ENCODE measurements at places on chromosomes 2 and 18. TPM values are rescaled to one million over a fixed set of nuclear protein-coding genes. Genes with fewer than 3 reads are reported as not detected.

The LYG2 gene
- not detected for total RNA-seq

The CFAP53 gene
- total RNA-seq = 0.22 TPM

The CCDC121 gene
- 3.4 TPM for total RNA-seq

The ELOA2 gene
- not detected for total RNA-seq

The IL37 gene
- total RNA-seq = not detected

The LIMS3 gene
- not detected for total RNA-seq

The OTX1 gene
- 4.6 TPM for total RNA-seq

The GKN2 gene
- 2.4 TPM for total RNA-seq

The MOGAT1 gene
- total RNA-seq = not detected

The NOSTRIN gene
- total RNA-seq = 1.2 TPM

The DOK6 gene
- total RNA-seq = not detected

The CELF4 gene
- total RNA-seq = not detected

The NDC80 gene
- total RNA-seq = 10.9 TPM

The IL1B gene
- total RNA-seq = 0.07 TPM

The CRYGD gene
- total RNA-seq = not detected

The SCN7A gene
- total RNA-seq = not detected

The RAPH1 gene
- 8.1 TPM for total RNA-seq

The ZNF396 gene
- total RNA-seq = 0.89 TPM

The HES6 gene
- total RNA-seq = 14.2 TPM

The UGT1A4 gene
- not detected for total RNA-seq

The KCNE4 gene
- 0.46 TPM for total RNA-seq

The MOCOS gene
- total RNA-seq = 2.9 TPM

The BMP10 gene
- not detected for total RNA-seq

The COBLL1 gene
- 5.6 TPM for total RNA-seq

The SOCS6 gene
- total RNA-seq = 28.4 TPM

The HJURP gene
- 50.4 TPM for total RNA-seq

The TM4SF20 gene
- 7.0 TPM for total RNA-seq

The MTLN gene
- total RNA-seq = 119 TPM

The PDE1A gene
- total RNA-seq = 0.17 TPM

The GAREM1 gene
- total RNA-seq = 5.6 TPM

The CYP20A1 gene
- 8.6 TPM for total RNA-seq

The TMEM169 gene
- total RNA-seq = 0.37 TPM

The PMAIP1 gene
- 14.5 TPM for total RNA-seq

The LIPG gene
- 0.24 TPM for total RNA-seq

The VRK2 gene
- total RNA-seq = 27.7 TPM

Data from A549 treated with AZD2906 at 1 μM for 4 hours (cell line).